Natural killer cell treated with Interleukin-12 subunit alpha and Interleukin-12 subunit beta and Interleukin-15 and Interleukin-18, amount 100 ng/mL, for 72 hours (primary cell): ENCODE measurements at places on chromosomes 6 and 20. TPM values are rescaled to one million over a fixed set of nuclear protein-coding genes. Genes with fewer than 3 reads are reported as not detected.

The MATN4 gene
- total RNA-seq: 1.4 TPM

The MYCT1 gene
- not detected for total RNA-seq

The BRD2 gene
- total RNA-seq: 352 TPM

The LCA5 gene
- total RNA-seq: 0.08 TPM

The CDH26 gene
- 1.8 TPM for total RNA-seq

The HLA-DPA1 gene
- 145 TPM for total RNA-seq

The C2 gene
- total RNA-seq: 0.92 TPM

The IRF4 gene
- total RNA-seq: 112 TPM

The CCN6 gene
- total RNA-seq: not detected

The HCK gene
- 0.14 TPM for total RNA-seq

The GRM1 gene
- total RNA-seq: not detected

The SNAP91 gene
- not detected for total RNA-seq

The GSTA3 gene
- not detected for total RNA-seq

The ASIP gene
- total RNA-seq: not detected

The MYH7B gene
- total RNA-seq: 0.19 TPM

The SLC32A1 gene
- not detected for total RNA-seq

The MOG gene
- total RNA-seq: not detected

The SLCO4A1 gene
- total RNA-seq: 88.3 TPM

The RBM24 gene
- not detected for total RNA-seq

The DUSP22 gene
- total RNA-seq: 45.3 TPM

The FGD2 gene
- total RNA-seq: 9.1 TPM

The ULBP3 gene
- 0.45 TPM for total RNA-seq

The ARMH2 gene
- 1.3 TPM for total RNA-seq

The TUBB1 gene
- total RNA-seq: not detected

The GPLD1 gene
- 0.45 TPM for total RNA-seq

The DCBLD1 gene
- total RNA-seq: 14.9 TPM

The SLPI gene
- total RNA-seq: not detected

The GHRH gene
- total RNA-seq: not detected
